Non-pigmented ciliary epithelial cell (primary cell): ENCODE measurements at places on chromosomes 11 and 22.

DNA sequence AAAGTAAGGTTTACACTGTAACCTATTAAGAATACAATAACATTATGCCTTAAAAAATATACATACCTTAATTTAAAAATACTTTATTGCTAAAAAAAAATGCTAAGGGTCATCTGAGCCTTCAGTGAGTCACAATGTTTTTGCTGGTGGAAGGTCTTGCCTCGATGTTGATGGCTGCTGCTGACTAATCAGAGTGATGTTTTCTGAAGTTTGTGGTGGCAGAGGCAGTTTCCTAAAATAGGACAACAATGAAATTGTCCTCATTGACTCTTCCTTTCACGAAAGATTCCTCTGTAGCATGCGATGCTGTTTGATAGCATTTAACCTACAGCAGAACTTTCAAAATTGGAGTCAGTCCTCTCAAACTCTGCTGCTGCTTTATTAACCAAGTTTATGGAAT lies 97.6 kb downstream of the FAT3 start:
- DNase-seq, result no peak

DNA sequence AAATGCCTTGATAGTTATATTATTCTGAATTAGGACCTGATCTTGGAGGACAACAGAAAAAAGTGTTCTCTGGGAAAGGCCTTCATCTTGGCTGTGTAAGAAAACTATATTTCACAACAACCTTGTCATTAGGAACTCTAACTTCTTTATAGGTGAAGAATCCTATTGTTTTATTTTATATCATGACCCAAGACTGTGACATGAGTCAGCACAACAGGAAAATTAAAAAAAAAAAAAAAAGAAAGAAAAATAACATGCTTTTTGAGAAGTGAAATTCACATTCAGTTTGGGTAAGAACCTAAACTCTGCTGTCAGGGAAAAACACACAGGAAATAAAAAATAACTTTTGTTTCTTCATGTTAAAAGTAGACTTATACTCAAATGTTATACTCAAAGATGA lies 11.7 kb upstream of the FOLR2 start:
- no peak for DNase-seq

GRCh38 chr11:33532720-33533385 lies 167.8 kb downstream of the C11orf91 start:
- no peak for DNase-seq

- DNase-seq, result no peak
Observed at GRCh38 chr22:36649066-36649465, 54.5 kb downstream of the CACNG2 start.

- DNase-seq, result no peak
Observed at GRCh38 chr22:49833340-49834007, 5.8 kb upstream of the BRD1 start.

GRCh38 chr11:125941619-125942611 lies 3.9 kb upstream of the VSIG10L2 start:
- DNase-seq, result no peak

- DNase-seq, result no peak
Observed at GRCh38 chr11:130816546-130817329, 99.5 kb downstream of the SNX19 start.

- DNase-seq, result no peak
Observed at GRCh38 chr11:20597154-20597679, 2.2 kb upstream of the SLC6A5 start.

GRCh38 chr11:82653752-82654151 lies 79.9 kb downstream of the FAM181B start:
- no peak for DNase-seq

- no peak for DNase-seq
Observed at GRCh38 chr11:46890665-46891064, 27.7 kb downstream of the LRP4 start.

GRCh38 chr11:116384876-116385275 lies 387.9 kb downstream of the BUD13 start:
- DNase-seq, result no peak

DNA sequence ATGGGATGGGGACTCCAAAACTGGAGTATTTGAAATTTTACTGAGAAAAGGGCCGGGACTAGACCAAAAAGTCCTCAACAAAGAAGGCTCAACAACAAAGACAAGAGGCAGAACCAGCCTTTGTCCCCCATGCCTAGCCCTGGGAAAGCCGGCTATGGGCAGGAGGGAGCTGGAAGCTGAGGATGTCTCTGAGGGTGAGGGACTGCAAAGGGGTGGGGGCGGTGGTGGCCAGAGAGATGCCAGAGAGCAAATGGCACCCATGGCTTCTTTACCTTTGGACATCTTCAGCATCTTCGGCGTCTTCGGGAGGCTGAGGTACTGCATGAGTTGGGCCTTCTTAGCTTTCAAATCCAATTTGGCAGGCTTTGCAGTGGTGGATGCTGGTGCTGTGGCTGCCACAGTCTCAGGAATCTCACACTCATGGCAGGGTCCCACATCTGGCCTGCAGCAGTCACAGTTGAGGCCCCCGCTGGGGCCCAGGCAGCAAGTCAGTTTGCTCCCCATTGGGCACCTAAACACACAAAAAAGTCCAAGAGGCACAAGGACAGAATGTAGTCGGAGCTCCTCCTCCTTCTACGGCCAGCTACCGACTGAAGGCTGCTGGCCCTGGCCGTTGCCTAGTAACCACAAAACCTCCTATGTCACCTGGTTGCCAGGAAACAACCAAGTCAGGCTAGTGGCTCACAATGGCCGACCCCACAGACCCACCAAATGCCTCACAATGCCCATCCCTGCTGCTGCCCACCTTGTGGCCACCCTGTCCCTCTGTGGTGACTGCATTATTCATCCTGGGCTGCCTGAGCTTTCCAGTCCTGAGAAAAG lies at the start of gene C22orf42:
TSS of gene C22orf42 (minus strand) at position 592 of the 822 bp plus-strand sequence. CDS start at position 504, 88 bp downstream.
- no peak for DNase-seq

- no peak for DNase-seq
Observed at GRCh38 chr22:32854351-32854804, 52.9 kb downstream of the TIMP3 start.
